NCI-H460 (cell line): ENCODE measurements at places on chromosomes 4 and X. TPM values are rescaled to one million over a fixed set of nuclear protein-coding genes. Genes with fewer than 3 reads are reported as not detected.

Gene SLITRK2
- total RNA-seq = 0.02 TPM in 1 of 2 replicates, not detected in the other

Gene MAPK10
- total RNA-seq = 0.10 and 0.32 TPM in 2 replicates

Gene UCP1
- total RNA-seq = not detected in 2 replicates

Gene TCP11X2
- not detected in 2 replicates for total RNA-seq

Gene RIPPLY1
- not detected in 2 replicates for total RNA-seq

Gene RAB9B
- total RNA-seq = 0.67 and 0.98 TPM in 2 replicates

Gene SOD3
- not detected in 2 replicates for total RNA-seq

Gene PPBP
- total RNA-seq = not detected in 2 replicates

Gene ANXA3
- total RNA-seq = 114 and 117 TPM in 2 replicates

Gene VSIG4
- total RNA-seq = not detected in 2 replicates

Gene GIMD1
- total RNA-seq = not detected in 2 replicates

Gene ADH1C
- not detected in 2 replicates for total RNA-seq

Gene CXorf65
- not detected in 2 replicates for total RNA-seq

Gene OCIAD2
- total RNA-seq = 44.4 and 64.1 TPM in 2 replicates

Gene MAGED4B
- total RNA-seq = 3.3 and 3.8 TPM in 2 replicates
